Lung (tissue), 17 donors: ENCODE measurements at places on chromosomes 7 and 10. TPM values are rescaled to one million over a fixed set of nuclear protein-coding genes. Genes with fewer than 3 reads are reported as not detected.

Gene CYCS
- 33.0 TPM for total RNA-seq

DNA sequence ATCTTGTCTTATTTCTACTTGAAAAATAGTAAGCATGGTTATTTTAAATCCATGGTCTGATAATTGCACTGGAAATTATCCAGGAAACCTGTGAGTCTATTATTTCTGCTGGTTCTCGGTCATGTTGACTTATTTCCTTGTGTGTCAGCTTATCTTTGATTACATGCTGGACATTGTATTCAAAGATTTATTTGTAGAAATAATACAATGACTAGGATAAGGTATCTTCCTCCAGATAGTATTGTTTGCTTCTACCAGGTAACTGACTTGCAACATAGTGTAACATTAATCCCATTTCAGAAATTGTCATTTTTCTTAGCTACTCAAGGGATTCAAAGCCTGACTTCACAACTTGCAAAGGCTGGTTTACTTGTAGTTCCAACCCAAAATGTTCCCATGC, 33.4 kb downstream of the PLXNA4 start:
- no peak for DNase-seq

- DNase-seq: no peak
These were observed 63.3 kb upstream of the PDLIM1 start for GRCh38 chr10:95354110-95354509.

DNA sequence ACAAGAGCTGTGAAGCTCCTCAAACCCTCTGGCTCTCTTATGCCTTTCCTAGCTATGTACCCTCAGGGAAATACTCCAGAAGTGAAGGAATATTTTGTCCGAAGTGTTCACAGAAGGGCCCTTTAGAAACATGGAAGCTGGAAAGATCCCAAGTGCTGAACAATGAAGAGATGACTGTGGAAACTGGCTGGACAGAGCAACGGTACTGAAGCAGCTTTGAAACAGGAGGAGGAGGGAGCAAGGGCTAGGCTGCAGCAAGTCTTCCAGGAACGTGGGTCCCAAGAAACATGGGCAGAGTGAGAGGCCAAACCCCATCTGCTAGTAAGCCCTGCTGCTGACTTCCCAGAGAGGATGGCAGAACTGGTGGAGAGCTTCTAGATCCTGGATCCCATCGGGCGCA, 3.0 kb upstream of the PSAP start:
- peak; percentile 51 for DNase-seq

DNA sequence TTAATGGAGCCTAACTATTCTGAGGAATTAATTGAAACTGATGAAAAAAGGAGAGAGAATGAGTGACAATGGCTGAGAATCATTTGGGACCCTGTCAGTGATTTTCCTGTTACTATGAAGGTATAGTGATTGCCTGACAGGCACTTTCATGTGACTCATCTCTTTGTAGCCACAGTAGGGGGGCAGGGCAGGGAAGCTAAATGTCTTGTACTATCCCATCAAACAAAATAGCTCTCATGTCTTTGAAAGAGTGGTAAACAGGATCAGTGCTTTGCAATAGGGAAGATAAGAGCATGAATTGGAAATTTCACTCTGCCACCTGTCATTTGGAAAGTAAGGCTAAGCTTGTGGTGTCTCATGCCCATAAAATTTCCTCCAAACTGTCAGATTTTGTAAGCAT, 94.5 kb upstream of the GSDME start:
- DNase-seq: no peak
